ENCODE measurements at places on chromosomes 16 and 17.

GRCh38 chr17:65022137-65022536 lies 34.4 kb downstream of the GNA13 start:
- no peak for DNase-seq

GRCh38 chr17:82848022-82848592 lies 8.3 kb upstream of the ZNF750 start:
- DNase-seq: peak; percentile 41

DNA sequence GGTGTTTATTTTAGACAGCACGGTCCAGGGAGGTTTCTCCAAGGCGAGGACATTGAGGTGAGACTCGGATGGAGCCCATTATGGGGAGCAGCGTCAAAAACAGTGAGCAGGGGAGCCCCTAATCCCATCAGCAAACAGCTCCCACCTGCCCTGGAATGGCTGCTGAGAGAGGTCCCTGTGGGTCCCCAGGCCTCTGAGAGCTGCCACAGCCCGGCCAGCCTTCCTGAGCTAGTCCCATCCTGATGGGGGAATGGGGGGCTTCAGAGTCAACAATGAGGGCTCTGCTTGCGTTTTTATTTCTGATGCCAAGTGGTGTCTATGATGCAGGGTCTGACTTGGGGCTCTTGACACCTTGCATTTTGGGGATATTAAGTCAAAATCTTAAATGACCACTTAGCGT lies 128.4 kb downstream of the GSG1L start:
- no peak for DNase-seq

DNA sequence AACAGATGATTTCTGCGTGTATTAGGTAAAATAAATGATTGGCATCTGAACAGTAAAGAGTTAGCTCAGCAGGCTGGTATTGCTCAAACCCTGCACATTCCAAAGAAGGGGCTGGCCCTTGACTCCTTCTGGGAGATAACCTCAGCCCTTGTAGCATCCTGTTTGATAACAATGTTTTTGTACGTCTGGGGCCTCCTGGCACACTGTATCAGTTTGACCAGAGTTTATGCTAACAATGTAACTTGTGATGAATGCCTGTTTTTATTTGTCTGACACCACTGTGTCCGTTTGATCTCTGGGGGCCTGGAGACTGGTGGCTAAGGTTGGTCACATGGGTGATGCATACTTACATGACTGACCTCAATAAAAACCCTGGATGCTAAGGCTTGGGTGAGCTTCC lies 43.8 kb upstream of the NDRG4 start:
- no peak for DNase-seq
